ENCODE measurements at places on chromosomes 11 and 22. TPM values are rescaled to one million over a fixed set of nuclear protein-coding genes. Genes with fewer than 3 reads are reported as not detected.

DNA sequence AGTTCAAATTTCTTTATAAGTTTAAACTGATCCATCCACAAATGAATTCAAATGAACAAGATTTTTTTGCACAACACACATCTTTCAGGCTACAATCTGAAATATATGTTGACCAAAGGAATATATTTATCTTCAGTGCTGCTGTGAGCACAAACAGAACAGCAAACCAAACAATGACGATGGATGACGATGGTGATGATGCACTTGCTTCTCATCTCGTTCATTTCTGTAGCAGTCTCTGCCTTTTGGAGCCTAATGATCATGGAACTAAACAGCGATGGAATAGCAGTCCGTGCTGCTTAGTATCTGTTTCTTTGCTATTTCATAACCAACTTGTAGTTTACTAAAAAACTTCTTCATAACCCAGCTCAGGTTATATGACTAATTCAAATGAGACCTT is 220.7 kb upstream of the BLID start:
- DNase-seq = no peak

Gene MYH9
- 225 TPM for polyA plus RNA-seq

DNA sequence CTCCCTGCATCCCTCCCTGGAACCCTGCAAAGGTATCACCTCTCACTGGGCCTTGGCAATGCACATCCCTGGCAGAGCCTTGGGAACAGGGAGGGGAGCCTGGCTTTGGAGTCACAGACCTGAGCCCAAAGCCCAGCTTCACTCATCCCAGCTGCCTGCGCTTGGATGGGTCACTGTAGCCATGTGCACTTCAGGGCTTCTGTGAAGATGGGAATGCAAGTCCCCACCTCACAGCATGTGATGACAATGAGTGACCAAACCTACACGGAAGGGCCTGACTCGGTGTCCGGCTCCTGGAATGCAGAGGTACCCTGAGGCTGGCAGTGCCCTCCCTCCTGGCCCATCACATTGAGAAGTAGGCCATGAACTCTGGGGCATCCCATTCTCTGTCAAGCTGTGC is 22.8 kb upstream of the BAIAP2L2 start:
- no peak for DNase-seq

DNA sequence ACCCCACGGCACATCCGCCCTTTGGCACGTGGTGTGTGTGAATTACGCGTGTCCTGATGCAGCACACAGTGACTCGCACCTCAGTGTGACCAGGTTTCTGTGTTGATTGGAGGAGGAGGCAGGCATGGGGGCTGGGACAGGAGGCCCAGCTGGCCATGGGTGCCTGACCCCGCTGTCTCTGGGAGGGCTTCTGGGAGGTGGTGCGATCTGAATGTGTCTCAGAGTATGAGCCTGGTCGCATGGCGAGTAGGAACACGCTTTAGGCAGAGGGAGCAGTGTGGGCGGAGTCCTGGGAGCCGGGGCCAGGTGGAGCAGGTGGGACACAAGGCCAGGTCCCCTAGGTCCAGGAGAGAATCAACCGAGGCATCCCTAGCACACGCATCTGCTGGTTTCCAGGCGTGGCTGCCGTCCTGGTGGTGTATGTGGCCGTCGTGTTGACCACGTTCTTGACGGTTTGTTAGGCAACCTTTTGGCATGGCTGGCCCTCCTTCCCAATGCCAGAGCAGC is 5.7 kb downstream of the GRAMD4 start:
- DNase-seq = no peak

- DNase-seq = no peak
Measured at GRCh38 chr22:19716041-19716828, 1.9 kb downstream of the SEPTIN5 start.

DNA sequence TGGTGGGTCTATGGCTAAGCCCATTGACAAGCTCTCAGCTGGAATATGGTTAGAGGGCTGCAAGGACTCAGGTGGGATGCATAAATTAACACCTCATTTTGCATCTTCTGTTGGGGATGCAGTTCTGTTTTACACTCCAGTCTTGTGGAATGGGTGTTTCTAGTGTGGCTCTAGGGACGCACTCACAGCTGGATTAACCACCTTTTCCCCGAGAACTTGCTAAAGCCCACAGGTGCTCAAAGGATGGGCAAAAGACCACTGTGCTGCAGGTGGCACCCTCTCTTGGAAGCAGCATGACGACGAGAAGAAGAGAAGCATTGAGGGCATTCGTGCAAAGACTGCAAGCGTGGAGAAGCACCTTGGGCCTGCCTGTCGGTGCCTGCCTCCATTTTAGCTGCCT is 6.9 kb downstream of the BARX2 start:
- DNase-seq = no peak

GRCh38 chr22:47369431-47370015 is 607.1 kb downstream of the TBC1D22A start:
- no peak for DNase-seq

DNA sequence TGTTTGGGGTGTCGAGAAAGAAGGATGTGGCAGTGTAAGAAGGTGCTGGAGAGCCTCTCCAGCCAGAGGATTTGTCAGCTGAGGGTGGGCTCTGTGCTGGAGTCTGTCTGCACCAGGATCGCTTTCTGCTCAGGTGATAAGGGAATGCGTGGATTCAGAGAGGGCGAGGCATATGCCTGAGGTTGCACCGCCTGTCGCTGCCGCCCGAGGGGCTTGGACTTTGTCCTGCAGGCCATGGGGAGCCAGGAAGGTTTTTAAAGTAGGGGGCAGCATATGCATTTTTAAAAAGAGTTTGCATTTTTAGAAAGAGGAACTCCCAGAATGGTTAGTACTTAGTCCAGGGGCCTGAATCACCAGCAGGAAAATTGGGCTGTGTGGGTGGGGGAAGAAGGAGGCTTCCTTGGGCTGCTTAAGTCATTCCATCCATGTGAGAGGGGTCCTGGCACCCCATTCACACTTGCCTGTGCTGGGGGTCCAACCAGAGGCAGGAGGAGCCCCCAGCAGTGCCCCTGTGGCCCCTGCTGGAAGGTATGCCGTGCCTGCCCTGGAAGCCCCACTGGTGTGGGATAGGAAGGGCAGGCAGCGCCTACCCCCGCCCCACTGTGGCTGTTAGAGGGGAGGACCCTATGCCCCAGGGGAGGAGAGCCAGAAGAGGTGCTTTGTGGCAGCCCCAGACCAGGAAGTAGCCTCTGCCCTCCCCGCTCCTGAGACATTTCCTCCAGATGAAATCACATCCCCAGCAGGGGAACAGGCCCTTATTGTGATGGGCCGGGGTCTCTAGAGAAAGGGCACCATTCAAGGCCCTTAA is 35.8 kb upstream of the MYRF start:
- DNase-seq = no peak

Data from left lung (tissue), 14 donors.